ENCODE measurements at places on chromosomes 7 and 10.

DNA sequence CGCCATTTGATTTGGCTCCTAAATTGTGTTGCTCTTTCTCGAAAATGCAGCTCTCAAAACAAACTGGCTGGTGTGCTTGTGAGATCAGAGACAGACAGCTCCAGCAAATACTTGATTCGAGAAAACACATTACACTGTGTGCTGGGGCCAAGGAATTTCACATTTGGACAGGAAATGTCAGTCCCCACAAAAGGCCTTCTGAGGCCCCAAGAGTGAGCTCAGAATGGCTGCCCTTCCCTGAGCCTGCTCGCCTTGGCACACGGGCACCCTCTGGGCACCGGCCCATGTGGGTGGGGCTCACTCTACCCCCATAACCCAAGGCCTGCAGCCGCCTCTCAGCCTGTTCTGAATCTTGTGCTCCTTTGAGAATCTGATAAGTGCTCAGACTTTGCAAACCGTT, 13.9 kb upstream of the HSPA12A start:
- DNase-seq: no peak

DNA sequence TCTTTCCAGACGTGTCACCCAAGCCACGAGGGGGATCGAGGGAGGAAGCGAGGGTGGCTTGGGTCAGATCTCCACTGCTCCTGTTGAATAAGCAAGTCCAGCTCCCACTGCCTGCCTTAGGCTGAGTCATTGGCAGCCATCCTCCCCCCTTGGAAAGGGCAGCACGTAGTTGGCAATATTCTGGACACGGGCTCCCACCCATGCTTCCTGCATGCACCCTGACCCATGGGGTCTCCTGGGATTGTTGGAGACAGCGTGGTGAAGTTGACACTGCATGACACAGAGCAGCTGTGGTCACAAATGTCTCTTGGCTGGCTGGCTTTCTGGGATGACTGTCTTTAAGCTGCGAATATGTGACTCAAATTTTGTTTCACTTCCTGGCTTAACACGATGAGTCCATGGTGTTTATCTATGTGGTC, 11.2 kb downstream of the BTBD16 start:
- DNase-seq: peak; percentile 38

GRCh38 chr10:94038024-94038423, 44.3 kb downstream of the PLCE1 start:
- peak; percentile 34 for DNase-seq

DNA sequence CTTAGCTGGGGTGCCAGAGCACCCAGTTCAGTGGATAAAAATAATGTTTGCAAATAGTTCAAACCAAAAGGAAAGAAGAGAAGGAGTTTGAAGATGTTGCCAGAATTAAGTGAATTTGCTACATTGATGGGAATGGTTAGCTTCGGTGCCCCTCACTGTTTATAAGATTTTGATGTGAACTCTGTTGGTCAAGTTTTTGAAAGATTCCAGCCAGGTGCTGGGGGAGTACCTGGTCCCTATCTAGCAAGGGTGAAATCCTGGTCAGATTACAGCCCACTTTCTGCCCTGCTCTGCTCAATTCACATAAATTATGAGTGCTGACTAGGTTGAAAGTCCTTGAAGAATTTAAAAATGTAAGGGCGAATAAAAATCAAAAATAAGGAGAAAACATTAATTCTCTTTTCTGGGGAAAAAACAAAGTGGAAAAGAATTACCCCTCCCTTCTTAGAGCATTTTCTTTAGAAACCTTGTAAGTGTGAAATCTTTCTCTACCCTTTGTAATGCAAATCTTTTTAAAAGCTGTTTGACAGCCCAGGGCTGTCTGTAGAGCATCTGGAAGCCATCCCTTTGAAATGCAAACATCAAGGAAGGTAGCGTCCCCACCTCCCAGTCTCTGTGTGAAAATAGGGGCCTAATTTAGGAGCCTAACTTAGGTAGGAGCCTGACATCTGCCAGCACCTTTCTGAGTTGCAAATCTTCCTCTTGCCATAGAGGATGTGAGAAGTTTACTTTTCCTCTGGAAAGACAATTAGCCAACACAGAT, 1.4 kb upstream of the GIMAP5 start:
- no peak for DNase-seq

DNA sequence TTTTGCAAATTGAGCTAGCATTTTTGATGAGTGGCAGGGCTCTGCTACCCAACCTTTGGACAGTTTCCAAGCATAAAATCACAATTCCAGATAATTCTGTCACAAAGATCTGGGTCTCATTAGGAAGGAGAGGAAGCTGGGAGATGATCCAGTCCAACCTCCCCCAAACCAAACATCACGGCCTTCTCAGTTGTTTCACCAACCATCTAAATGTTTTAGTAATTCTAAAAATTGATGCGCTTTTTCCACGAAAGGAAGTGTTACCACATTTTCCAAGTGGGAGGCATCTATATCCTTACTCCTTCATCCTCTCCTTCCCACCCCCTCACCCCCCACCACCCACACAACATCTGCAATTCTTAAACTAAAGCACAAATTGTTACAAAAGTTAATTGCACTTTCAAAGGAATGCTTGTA, 108.3 kb downstream of the EGFR start:
- no peak for DNase-seq

- no peak for DNase-seq
Observed at GRCh38 chr7:25350041-25350440, 121.8 kb upstream of the NPVF start.
